Activated CD4-positive, alpha-beta T cell treated with anti-CD3 and anti-CD28 coated beads, Interleukin-10, Interleukin-2, amounts not matched to agents 100 ng/mL and 50 ng/mL, durations not matched to agents 16 hours and 8 hours (primary cell): ENCODE measurements at places on chromosomes 12 and 14.
A peak's percentile ranks its signal among the peaks of the same experiment; 100 is the strongest.

DNA sequence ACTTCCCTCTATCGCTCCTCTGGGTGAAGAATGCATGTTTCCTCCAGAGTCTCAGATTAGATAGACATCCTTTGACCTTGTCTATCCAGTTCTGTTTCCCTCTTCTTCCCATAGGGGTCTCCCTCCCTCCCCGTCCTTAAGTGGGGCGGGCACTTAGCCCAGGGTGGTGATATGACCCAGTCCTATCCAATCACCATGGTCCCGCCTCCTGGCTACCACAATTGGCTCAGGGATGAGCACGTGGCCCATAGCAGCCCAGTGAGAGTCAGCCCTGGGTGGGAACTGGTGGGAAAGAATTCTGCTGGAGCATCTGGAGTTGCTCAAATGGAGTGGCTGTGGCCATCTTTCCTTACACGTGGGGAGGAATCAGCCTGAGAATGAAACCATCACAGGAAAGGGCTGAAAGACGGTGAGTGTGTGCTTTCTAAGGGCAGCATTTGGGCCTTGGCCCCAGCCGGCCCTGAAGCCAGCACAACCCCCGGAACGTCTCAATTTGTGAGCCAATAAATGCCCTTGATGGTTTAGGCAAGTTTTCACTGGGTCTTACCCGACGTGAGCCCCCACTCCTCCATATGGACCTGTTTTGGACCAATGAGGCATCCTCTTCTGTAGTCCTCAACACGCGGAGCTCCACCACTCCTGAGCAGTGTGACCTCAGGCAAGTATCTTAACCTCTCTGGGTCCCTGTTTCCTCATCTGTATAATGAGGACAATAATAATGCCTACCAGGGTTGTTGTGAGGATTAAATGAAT lies 14.4 kb upstream of the MLXIP start:
- peak; percentile 58 for DNase-seq

DNA sequence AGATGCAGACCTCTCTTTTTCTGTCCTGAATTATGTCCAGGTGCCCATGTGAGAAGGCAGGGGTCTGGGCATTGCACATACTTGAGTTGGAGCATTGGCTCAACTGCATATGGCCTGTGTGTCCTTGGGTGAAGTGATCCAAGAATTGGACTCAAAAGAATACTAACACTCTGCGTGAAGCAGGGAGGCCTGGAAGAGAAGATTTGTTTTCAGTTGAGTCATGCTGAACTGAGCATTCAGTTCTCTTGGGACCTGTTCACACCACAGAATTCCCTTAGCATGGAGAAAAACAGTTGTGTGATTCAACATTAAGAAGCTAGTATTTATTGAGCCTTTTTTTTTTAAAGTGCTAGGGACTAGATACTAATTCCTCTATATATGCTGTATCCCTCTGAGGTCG lies 164.7 kb upstream of the TBX3 start:
- no peak for DNase-seq

DNA sequence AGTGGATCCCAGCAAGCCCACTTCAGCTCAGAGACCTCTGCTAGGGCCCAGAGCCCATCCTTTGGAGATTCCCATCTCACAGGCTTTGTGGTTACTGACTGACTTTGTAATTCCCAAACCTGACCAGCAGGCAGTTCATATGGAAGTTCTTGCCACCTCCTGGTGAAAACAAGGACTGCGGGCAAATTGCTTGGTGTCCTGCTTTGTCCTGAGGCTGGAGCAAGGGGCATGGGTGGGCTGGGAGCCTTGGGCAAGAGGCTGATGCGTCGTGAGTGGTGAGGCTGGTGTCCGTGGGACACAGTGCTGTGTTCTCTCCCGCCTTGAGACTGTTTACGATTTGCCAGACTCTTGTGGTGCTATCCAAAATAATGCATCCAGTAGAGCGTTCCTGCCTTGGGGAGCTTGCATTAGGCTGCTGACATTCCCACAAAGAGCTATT lies 91.0 kb downstream of the LRRC74A start:
- no peak for DNase-seq

DNA sequence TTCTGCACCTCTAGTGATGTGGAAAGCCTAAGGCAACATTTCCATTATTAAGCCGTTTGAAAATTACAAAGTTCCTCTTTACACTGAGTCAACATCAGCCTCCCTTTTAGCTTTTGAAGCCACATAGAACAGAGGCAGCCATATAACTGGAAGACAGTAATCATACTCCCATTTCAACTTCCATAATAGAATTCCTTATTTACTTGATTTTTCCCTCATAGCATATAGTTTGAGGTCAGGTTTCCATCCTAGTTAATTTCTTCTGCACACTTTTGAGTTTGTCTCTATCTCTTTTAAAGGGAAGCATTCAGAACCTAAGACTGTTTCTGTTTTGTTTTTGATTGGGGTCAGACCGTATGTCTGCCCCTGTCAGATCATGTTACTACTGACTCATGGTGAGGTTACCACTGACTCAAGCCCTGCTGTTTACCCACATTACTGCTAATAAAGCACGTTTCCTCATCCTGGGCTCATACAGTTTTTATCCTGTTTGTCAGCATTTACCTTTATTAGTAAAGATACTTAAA lies 161.0 kb downstream of the SLC38A4 start:
- DNase-seq = peak; percentile 54

GRCh38 chr12:59723520-59723919 lies 127.7 kb downstream of the SLC16A7 start:
- no peak for DNase-seq

DNA sequence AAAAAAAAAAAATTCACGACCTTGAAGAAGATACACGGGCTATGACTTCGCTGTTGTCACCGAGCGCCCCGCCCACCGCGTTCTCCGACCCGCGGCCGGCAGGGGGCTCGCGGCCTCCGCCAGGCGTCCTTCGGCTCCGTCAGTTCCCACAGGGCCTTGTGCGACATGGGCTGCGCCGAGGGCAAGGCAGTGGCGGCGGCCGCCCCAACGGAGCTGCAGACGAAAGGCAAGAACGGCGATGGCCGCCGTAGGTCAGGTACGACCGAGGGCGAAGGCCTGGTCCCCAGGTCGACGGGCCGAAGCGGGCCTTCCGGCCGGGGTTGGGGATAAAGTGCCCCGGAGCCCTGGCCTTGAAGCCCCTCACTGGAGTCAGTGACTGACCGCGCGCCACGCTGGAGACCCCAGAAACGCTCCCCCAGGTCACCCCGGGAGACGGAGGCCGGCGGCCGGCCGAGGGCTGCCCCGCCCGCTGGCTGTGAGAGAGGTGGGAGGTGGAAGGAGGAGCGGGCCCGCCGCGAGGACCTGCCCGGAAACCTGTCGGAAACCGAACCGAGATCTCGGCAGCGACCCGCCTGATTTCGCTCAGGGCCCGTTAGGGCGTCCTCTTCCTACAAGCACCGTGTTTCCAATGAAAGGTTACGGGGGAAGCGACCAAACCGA lies at the start of gene TXNRD1:
Gene TXNRD1, plus strand, starts transcription at position 142 of the 660 bp plus-strand sequence. Its CDS starts 24 bp downstream, at position 166.
- peak; percentile 89 for DNase-seq
